Hindlimb muscle (tissue), 1 donor: ENCODE measurements at places on chromosomes 5 and 9.

DNA sequence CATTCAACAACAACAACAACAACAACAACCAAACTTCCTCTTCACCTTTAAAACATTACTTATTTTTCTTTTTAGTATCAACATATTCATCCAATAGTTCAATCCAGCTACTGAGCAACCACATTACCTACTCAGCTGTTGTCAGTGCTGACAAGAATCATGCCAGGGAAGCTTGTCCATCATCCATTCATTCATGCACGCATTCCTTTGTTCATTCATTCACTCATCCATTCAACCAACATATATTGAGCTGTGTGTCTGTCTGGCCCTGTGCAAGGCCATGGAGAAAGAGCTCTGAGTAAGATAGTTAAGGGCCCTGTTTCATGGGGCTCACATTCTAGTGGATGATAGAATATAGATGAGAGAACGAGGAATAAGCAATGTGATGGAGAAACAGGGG is 80.2 kb upstream of the TBC1D2 start:
- DNase-seq, result no peak

DNA sequence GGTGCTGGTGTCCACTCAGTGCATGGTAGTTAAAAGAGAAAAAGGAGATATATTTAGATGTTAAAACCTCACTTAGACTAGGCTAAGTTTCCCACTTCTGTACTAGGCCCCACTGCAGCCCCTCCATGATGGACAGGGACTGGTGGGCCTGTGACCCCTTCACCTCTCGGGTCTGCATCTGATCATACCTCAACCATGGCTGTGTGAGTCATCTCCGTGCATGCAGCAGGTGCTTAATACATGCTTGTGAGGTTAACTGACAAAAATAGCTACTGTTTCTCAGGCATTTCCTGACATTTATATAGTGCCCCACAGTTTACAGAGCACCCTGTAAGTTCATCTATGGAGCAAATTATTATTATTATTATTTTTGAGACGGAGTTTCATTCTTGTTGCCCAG is 8.4 kb upstream of the URM1 start:
- no peak for DNase-seq

DNA sequence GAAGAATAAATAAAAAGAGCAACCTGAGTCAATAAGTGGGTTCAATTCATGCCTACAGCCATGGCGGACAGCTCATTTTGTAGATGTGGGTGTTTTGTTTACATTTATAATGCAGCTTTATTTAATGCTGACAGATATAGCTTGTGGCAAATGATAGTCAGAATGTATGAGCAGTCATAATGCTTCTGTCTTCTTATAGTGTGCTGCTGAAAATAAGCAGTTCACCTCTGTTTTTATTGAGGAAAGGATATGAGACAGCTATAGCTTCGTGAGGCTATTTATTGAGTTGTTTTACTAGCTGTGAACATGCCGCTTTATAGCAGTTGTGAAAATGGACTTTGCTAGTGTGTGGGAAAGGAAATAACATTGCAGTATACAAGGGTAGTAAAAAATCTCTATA is 147.4 kb downstream of the PBX3 start:
- no peak for DNase-seq

DNA sequence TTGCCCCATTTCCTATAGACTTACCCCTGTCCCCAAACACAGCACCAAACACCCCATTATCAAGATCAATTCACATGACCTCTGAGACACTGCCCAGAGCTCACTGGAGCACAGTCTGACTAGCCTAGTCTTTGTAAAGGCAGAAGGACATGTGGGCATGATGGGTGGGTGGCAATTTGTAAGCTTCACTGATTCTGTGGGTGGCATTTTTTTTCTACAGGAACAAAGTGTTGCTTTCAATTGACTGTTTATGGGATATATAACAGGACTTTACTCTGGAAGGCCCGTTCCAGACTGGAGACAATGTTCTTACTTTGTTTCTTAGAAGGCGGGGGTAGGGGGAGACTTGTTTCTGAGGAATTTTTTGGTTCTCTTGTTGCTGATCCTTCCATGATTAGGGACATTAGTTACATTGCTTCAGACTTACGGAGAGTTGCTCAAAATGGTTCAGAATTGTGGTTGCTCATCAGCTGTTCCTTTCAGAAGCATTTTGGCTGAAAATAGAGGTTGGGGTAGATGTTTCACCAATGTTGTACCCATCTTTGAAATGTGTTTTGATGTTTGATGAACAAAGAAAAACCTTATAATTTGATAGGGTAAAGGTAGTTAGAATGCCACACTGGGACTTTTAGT is 20.2 kb downstream of the NNT start:
- DNase-seq, result no peak

DNA sequence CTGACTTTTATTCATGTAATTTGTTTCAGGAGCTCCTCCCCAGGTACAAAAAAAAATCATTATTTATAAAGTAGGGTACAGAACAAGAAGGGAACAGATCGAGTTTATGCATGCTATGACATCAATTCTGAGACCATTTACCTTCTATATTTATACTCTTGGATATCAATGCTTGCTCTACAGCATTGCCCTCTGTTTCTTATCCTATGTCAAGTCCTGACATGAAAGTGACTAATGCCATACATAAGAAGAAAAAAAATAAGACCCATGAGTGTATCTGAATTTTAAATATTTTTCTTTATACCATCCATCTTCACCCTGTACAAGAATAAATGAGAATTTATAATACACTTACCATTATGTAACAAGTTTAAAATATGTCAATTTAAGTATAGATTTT is 2016.3 kb upstream of the CDH9 start:
- DNase-seq, result no peak

DNA sequence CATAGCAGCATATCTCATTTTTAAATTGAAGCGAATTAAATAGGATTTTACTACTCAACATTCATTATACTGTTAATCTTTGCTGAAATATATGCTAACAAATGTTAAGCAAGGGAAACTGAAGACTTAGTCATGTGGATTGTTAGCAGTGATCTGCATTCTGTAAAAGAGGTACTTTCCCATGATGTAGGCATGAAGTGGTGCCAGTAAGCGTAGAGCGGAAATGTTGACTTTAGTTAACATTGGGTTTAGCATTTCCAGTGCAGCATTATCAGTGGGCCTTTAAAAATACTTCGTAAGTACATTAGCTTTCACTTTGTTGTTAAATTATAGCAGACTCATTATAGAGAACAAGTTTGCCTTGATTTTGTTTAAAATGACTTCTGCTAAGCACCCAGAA is 130.3 kb downstream of the CDC42SE2 start:
- no peak for DNase-seq

GRCh38 chr5:109756543-109757185 is 66.9 kb downstream of the MAN2A1 start:
- no peak for DNase-seq

- DNase-seq, result no peak
These were observed 74.1 kb upstream of the RPS23 start for GRCh38 chr5:82352146-82352791.

GRCh38 chr5:141476132-141476911 is 556 bp downstream of the PCDHGC3 start:
- DNase-seq, result peak; percentile 92

GRCh38 chr9:86598411-86599239 is 244.4 kb upstream of the TUT7 start:
- peak; percentile 65 for DNase-seq

DNA sequence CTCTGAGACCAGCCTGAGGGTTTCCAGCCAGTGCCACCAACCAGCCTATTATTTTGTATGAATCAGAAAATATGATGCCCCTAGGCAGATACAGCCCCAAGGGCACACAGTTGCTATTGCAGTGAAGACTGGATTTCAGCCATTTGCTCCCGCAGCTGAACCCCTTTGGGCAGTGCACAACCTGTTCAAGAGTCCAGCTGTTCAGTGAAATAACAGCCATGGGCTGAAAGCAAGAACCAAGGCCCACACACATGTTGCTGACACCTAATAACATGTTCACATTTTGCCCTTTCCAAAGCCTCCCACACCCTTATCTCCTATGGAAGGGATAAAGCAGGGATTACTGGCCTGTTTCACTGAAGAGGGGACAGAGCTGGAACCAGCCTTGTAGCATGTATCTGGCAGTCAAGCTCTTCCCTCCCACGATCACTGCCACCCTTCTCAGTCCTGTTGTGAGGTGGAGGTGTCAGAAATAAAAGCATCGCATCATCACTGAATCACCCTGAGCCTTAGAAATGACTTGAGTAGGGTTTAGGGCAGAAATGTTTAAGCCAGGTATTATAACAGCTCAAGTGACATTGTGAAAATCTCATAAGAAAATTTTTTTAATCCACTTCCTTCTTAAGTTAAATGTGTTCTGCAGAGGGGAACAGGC is 137.1 kb upstream of the FSTL4 start:
- no peak for DNase-seq

GRCh38 chr5:14153932-14154731 is 11.0 kb downstream of the TRIO start:
- DNase-seq, result peak; percentile 71

- DNase-seq, result no peak
These were observed 929.9 kb downstream of the TLE4 start for GRCh38 chr9:80501635-80502034.

- no peak for DNase-seq
These were observed 408.9 kb downstream of the PDE4D start for GRCh38 chr5:59484618-59485017.

DNA sequence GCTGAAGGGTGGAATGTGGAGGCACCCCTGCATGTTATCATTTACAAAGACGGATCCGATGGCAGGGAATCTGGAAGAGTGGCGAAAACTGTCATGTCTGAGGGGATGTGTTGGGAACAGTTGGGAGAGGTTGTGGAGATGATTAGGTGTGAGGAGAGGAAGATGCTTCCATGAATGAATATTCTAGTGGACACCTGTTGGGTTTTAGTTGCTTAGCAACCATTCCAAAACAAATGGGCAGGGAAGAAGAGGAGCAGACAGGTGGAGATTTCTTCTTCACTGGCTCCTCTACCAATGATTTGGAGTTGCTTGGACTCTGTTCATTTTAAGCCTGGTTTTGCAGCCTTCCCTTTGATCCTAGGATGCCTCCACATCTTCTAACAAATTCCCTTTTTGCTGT is 465.3 kb upstream of the CLINT1 start:
- DNase-seq, result no peak

DNA sequence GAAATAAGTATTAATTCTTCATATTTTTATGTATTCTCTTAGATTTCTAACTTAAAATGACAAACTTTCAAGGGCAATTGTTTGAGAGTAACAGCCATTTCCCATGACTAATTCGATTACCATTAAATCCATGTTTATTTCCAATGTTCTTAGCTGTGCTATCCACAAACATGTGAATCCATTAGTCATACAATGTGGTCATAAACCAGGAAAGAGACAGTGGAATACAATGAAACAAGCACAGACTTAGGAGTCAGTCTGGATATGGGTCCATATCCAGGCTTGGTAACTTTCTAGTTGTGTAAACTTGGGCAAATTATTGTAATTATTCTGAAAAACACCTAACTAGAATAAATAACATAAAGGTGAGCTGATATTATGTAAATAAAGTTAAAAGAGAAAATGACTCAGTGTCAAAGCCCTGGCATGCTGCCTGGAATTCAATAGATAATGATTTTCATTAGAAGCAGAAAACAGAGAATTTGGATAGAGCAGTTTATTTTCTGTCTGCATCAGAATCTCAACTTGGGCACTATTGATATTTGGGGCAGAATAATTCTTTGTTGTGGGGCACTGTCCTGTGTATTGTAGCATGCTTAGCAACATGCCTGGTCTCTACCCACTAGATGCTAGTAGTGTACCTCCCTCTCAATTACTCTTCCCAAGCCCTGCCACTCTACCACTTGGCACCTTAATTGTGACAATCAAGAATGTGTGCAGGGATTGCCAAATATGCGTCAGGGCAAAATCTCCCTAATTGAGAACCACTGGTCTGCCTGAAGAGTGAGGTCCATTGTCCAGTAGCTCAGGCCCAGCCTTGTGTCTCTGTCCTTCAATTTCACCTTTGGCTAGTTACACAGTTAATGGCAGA is 44.7 kb upstream of the SLC27A6 start:
- DNase-seq, result no peak

DNA sequence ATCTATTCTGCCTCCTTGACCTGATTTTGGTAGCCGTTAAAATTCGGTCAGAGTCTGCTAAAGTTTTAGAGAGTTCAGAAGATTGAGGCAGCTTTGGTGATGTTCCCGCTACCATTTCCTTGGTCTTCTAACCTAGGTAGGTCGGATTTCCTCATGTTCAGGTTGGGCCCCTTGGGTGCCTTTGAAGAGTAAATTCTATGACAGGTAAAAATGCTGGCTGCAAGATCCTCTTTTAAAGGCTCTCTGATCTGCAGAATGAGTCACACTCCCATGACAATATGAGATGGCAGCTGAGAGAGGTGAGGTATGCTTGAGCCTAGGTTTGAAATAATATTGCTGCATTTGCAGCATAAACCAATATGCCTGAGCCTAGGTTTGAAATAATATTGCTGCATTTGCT is 198.9 kb downstream of the TSSK1B start:
- DNase-seq, result no peak

GRCh38 chr5:167261309-167262100 is 1029.9 kb upstream of the WWC1 start:
- DNase-seq, result no peak

GRCh38 chr5:39543335-39543734 is 118.6 kb upstream of the DAB2 start:
- DNase-seq, result no peak

GRCh38 chr9:74921737-74922136 is 31.0 kb downstream of the C9orf40 start:
- DNase-seq, result no peak

DNA sequence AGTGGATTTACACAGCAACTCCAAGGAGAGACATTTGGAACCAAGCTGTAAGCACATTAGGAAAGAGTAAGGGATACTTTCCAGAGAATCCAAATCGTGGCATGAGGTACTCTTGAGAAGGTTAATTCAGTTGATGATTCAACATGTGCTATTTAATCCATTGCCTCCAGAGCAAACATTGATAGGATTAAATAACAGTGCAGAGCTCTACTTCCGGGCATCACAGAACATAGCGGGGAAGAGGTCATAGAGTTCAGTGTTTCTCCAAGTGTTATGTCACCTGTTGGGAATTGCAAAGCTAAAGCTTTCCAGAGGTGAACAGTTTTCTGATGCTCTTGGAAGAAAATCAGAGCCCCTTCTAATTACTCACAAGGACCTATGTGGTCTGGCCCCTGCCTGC is 127.5 kb downstream of the PPP2R2B start:
- no peak for DNase-seq

DNA sequence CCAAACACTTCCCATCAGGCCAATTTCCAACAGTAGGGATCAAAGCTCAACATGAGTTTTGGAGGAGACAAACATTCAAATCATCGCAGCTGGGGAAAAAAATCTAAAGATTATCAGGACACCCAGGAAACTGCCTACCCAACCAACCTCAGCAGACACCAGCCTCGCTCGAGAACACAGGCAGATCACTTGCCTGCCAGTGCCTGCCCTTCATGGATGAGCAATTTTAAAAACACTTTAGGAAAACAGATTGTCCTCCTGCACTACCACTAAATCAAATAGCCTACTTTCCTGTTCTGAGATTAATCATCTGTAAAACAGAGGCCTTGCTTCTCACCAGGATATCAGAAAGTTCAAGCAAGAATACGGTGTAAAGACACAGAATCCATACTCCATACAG is 14.7 kb upstream of the TMEM174 start:
- DNase-seq, result no peak

- no peak for DNase-seq
These were observed 41.7 kb downstream of the TMEM161B start for GRCh38 chr5:88226881-88227450.
